ENCODE measurements at places on chromosomes 5 and 9.

GRCh38 chr5:143445776-143446175 is 42.3 kb upstream of the NR3C1 start:
- DNase-seq = no peak

GRCh38 chr5:90658620-90659019 is 100.0 kb downstream of the ADGRV1 start:
- no peak for DNase-seq

DNA sequence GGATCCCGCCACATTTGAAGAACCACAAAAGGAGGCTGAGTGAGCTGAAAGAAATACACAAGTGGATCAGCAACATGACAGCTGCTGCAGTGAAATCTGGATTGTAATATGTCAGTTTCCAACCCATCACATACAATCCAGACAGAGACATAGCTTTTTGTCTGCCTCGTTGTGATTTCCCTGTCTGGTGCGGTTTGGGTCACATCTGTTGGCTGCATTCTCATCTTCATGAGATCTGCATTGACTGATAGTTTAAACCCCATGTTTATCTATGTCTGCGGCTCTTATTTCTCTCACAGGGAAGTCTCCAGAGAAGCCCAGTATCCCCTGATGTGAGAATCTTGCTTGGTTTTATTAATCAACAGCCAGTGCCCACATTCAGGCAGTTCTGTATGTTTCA is 403.1 kb upstream of the ZNF608 start:
- no peak for DNase-seq

GRCh38 chr9:71752928-71753327 is 15.4 kb downstream of the CEMIP2 start:
- DNase-seq = no peak

- DNase-seq = no peak
Observed at GRCh38 chr9:122088880-122089706, 4.0 kb downstream of the TTLL11 start.

DNA sequence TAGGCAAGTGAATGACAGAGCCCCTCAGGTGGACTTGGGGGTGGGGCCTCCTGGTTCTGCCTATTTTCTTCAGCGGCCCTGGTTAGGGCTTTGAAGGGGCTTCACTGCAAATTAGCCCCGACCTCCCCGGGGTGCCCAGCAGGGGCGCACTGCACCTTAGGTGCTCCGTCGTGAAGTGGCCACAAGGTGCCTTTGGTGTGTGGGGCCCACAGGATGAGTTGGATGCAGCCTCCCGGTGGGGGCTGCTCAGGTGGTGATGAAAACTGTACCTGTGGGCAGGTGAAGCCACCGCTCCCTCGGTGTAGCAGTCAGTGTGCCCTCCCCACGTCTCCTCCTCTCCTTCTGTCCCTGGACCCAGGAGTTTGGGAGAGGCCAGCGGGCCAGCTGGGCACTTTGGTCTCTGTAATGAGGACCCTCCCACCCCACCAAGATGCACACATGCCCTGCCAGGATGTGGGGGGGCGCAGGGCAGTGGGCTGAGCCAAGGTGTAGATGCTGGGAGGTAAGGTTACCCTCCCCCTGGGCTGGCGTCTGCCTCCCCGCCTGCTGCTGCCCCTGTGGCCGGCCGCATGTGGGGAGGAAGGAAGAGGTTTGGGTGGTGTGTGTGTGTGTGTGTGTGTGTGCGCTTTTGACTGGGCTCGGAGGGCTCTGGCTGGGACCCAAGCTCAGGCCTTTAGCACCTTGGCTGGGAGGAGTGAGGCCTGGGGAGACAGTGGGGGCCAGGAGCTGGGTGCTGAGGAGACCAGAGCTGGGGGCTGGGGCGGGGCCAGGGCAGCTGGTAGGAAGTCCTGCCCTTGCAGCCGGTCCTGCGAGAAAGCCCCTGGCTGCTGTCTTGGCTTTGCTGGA is 55.6 kb downstream of the RXRA start:
- no peak for DNase-seq

GRCh38 chr5:4674166-4674565 is 466.0 kb upstream of the ADAMTS16 start:
- no peak for DNase-seq

GRCh38 chr5:172687940-172688339 is 46.9 kb downstream of the NEURL1B start:
- DNase-seq = no peak
